ENCODE measurements at places on chromosomes 1 and 21.
A peak's percentile ranks its signal among the peaks of the same experiment; 100 is the strongest.

- no peak overlapping the region for H3K4me3 ChIP-seq
- H3K27ac ChIP-seq, result no peak overlapping the region
- no peaks in the 10 kb centered on the region for H3K4me1 ChIP-seq
- H3K27me3 ChIP-seq, result no peaks in the 10 kb centered on the region
Measured at GRCh38 chr1:96049759-96050409, 671.7 kb upstream of the PTBP2 start.

- no peak for DNase-seq
- H3K4me1 ChIP-seq, result no peaks in the 10 kb centered on the region
- H3K27ac ChIP-seq, result no peak overlapping the region
- H3K36me3 ChIP-seq, result no peaks in the 10 kb centered on the region
Measured at GRCh38 chr1:28783363-28783762, 28.6 kb upstream of the OPRD1 start.

GRCh38 chr1:109537450-109538178 lies 2.1 kb upstream of the GPR61 start:
- no peaks in the 10 kb centered on the region for H3K27me3 ChIP-seq
- no peak overlapping the region for H3K4me3 ChIP-seq
- no peaks in the 10 kb centered on the region for H3K36me3 ChIP-seq
- no peaks in the 10 kb centered on the region for H3K4me1 ChIP-seq

DNA sequence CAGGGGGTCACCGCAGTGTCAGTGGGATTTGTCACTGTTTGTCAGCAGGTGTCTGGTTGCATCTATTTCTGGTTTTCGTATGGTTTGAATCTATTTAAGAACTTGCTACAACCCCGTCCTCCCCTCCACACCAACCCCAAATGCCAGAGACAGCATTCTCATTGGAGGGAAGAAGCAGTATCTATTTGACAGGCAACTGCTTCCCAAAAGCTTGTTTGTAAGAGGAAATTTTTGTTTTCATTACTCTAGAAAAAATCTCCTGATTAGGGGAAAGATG lies 54.4 kb downstream of the NR5A2 start:
- H3K27me3 ChIP-seq, result no peaks in the 10 kb centered on the region
- no peak overlapping the region for H3K27ac ChIP-seq

- no peak overlapping the region for H3K4me3 ChIP-seq
- DNase-seq, result no peak
- H3K4me1 ChIP-seq, result no peaks in the 10 kb centered on the region
- no peak overlapping the region for H3K27ac ChIP-seq
- no peaks in the 10 kb centered on the region for H3K27me3 ChIP-seq
Measured at GRCh38 chr1:243507672-243508302, 251.9 kb downstream of the SDCCAG8 start.

DNA sequence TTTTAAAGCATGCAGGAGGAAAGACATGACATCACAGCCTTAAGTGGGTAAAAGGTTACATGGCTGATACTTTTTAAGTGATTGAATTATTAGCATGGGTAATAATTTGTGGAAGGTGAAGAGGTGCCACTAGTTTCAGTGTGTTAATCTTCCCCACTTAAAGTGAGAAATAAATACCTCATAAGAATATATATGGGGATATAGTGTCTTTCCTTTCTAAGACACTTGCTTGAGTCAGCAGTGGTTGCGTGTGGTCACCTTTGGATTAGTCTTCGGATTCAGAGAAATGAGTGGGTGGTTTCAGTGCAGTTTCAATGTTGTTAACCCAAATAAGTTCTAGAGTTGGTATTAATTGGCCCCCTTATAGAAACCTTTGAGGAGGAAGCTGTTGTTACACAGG lies 94.1 kb downstream of the ADGRL2 start:
- H3K27ac ChIP-seq, result no peak overlapping the region
- no peaks in the 10 kb centered on the region for H3K27me3 ChIP-seq
- peaks cover 4% of the 10 kb centered on the region for H3K4me1 ChIP-seq
- DNase-seq, result no peak
- no peaks in the 10 kb centered on the region for H3K36me3 ChIP-seq

DNA sequence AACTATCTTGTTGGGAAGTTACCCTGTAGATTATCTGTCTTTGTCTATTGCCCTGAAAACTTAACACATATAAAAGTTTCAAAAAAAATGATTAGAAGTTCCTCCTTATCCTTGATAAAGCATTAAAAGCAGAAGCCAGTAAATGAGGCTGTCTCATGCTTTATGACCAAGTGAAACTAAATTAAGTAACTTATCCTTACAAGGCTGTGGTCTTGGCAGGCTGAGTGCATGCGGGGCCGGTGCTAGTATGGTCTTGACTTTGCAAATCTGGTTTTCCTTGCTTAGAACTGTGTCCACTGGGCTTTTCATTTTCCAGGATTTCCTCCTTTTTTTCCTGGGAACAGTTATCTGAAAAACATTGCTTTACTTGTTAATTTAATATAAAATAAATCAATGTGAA lies 43.1 kb downstream of the PCNX2 start:
- H3K36me3 ChIP-seq, result peaks cover 3% of the 10 kb centered on the region
- no peak for DNase-seq
- H3K4me1 ChIP-seq, result no peaks in the 10 kb centered on the region
- H3K27me3 ChIP-seq, result no peaks in the 10 kb centered on the region

DNA sequence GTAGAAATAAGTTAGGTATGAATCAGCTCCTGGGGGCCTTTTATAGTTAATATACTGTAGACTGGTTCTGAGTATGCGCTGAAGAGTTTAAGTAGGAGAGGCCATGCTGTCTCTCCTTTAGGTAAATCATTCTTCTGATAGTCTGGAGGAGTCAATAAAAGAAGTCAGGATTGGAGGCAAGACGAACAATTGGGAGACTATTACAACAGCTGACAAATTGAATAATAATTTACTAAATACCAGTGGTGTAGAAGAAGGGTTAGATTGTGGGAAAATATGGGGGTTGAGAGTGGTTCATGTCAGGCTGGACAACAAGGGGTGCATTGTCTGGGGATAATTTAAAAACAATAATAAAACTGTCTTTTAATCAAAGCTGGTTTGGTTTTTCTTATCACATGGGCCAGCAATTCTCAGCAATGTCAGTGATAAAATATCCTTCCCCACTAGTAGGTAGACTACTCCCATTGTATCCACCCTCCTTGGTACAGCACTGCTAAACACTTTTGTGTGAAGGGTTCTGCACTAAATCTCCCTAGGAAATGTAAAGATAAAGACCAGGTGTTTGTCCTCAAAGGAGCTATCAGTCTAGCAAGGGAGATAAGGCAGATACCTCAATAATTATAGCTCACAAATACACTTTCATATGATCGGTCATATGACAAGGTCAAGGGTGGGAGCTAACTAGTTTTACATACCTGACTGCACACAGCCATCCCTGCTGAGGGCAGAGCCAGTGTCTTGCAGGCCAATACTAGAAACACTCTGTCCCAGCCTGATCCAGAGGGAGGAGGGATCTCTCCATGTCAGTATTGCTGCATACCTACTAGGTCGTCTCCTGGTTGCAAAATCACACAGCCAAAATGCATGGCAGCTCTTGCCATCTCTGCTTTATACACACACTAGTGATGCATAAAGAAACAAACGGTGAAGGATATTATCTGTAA lies 299.7 kb downstream of the VAV3 start:
- no peaks in the 10 kb centered on the region for H3K36me3 ChIP-seq
- DNase-seq, result no peak
- no peaks in the 10 kb centered on the region for H3K27me3 ChIP-seq
- H3K4me1 ChIP-seq, result no peaks in the 10 kb centered on the region

GRCh38 chr1:168972887-168973286 lies 133.6 kb upstream of the ATP1B1 start:
- H3K27ac ChIP-seq, result no peak overlapping the region
- DNase-seq, result no peak
- no peak overlapping the region for H3K4me3 ChIP-seq
- peaks cover 7% of the 10 kb centered on the region for H3K4me1 ChIP-seq
- no peaks in the 10 kb centered on the region for H3K27me3 ChIP-seq
- no peaks in the 10 kb centered on the region for H3K36me3 ChIP-seq

- no peaks in the 10 kb centered on the region for H3K27me3 ChIP-seq
- no peaks in the 10 kb centered on the region for H3K36me3 ChIP-seq
- DNase-seq, result peak; percentile 52
Measured at GRCh38 chr1:41681331-41682098, 197.0 kb upstream of the EDN2 start.

- DNase-seq, result no peak
- H3K4me3 ChIP-seq, result no peak overlapping the region
- no peaks in the 10 kb centered on the region for H3K27me3 ChIP-seq
- no peaks in the 10 kb centered on the region for H3K36me3 ChIP-seq
Measured at GRCh38 chr1:169574336-169574735, 11.9 kb downstream of the F5 start.

GRCh38 chr1:234000557-234001041 lies 96.1 kb downstream of the SLC35F3 start:
- H3K4me1 ChIP-seq, result no peaks in the 10 kb centered on the region
- no peaks in the 10 kb centered on the region for H3K27me3 ChIP-seq
- no peak overlapping the region for H3K27ac ChIP-seq
- DNase-seq, result no peak
